Fibroblast of villous mesenchyme (primary cell): ENCODE measurements at places on chromosomes 13 and 19.

DNA sequence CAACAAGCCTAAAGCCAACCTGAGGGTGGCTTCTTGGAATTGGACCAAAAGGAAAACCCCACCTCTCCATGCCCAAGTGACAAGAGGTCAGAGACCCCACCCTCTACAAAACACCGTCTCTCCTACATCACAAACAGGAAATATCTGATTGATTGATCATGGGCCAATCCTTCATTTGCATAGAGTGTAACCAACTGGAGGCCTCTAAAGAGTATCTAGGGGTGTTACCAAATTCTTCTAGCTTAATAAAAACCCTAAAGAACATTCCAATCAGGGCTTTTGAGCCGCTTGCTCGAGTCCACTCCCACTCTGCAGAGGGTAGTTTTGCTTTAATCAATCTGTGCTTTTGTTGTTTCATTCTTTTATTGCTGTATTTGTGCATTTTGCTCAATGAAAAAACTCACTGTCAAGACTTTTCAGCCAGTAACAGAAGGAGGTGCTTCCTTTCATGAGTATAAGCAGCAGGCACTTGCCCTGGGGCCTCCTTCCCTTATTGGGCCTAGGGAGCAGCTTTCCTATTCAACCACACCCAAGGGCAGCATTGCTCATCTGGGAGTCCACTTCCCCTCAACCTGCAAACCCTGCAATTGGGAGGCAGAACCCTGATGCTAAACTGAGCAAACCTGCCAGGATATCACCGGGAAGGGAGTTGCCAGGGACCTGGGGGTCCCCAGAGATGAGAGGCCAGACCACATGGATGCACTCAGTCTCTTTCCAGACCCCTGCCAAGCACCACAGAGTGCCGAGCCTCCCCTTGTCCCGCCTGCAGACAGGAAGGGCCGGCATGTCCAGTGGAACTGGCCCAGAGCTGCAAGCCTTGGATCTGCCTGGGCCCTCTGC lies 154.3 kb upstream of the VSTM2B start:
- DNase-seq, result no peak

GRCh38 chr13:47859165-47859564 lies 141.9 kb downstream of the SUCLA2 start:
- DNase-seq, result peak; percentile 8

GRCh38 chr13:29498426-29499040 lies 97.0 kb downstream of the SLC7A1 start:
- DNase-seq, result no peak

DNA sequence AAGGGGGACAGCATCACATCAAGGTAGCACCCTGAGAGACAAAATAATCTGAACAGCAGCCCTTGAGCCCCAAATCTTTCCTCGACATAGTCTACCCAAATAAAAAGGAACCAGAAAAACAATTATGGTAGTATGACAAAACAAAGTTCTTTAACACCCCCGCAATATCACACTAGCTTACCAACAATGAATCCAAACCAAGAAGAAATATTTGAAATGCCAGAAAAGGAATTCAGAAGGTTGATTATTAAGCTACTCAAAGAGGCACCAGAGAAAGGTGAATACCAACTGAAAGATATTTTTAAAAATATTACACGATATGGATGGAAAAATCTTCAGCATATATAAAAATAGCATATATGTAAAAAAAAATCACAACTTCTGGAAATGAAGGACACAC lies 252.9 kb upstream of the SLITRK6 start:
- no peak for DNase-seq

DNA sequence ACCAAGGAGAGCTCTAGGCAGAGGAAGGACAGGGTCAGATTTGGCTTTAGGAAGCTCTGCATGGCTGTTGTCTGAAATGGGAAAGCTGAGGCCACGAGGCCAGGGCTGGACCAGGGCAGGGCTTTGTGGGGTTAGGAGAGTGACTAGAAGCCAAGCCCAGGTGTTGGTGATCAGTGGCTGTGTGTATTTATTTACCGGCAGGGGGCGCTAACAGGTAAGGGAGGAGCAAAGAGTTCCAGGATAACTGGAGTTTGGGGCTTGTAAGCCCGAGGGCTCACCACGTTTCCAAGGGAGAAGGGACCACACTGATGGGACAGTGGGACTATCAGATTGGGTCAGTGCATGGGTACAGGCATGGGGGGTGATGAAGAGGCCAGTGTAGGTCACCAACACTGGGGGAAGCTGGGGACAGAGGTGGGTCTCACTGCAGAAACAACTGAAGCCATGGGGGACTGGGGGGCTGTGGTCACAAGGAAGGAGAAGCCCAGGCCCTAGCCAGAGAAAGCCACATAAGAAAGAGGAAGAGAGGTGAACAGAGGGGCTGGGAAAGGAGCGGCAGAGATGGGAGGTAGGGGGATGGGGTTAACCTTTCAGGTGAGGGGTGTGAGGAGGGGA lies 3.9 kb downstream of the TMEM147 start:
- peak; percentile 75 for DNase-seq

GRCh38 chr13:73544175-73544574 lies 485.4 kb downstream of the KLF5 start:
- DNase-seq, result no peak
